Stromal cell of bone marrow (primary cell): ENCODE measurements at places on chromosomes 16 and 17.

DNA sequence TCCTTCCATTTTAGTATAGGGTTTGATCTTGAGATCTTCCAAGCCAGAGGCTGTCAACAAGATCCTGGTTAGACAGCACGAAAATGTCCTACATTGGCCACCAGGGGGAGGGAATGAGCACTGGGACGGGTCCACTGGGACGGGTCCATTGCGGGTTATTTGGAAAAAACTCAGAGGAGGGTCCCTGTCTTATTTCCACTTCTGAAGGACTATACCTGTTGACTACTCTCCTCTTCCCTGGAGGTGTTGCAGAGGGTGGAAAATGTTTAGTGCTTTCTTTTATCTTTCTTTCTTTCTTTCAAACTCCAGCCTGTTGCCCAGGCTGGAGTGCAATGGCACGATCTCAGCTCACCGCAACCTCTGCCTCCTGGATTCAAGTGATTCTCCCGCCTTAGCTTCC lies 2.5 kb downstream of the TTLL6 start:
- DNase-seq = no peak

GRCh38 chr17:44887971-44888954 lies 11.0 kb downstream of the EFTUD2 start:
- no peak for DNase-seq

GRCh38 chr17:61209106-61209439 lies 190.6 kb upstream of the TBX2 start:
- no peak for DNase-seq

- DNase-seq = no peak
Measured at GRCh38 chr17:69949496-69949895, 125.5 kb upstream of the KCNJ16 start.
